ENCODE measurements at places on chromosomes 7 and 10. TPM values are rescaled to one million over a fixed set of nuclear protein-coding genes. Genes with fewer than 3 reads are reported as not detected.

DNA sequence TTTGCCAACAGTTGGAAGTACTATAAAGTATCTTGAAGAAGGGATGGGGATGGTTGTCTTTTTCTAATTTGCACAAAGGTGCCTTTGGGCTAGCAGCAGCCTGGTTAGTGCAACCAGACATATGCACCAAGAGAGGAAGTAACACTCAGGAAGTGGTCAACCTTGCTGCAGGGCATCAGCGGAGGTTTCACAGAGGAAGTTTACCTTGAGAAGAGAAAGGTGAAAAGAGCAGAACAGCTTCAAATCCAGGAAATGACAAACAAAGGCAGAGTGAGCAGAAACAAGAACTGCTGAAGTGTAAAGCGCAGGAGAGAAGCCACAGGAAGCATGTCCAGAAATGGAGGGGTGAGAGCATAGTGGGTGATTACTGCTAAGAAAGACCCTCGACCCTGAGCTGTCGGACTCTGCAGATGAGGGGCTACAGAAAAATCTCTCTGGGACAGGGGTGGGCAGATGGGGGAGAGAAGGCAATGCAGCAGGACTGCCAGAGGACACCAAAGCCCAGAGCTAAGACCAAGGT lies 66.9 kb downstream of the STK17A start:
- no peaks in the 10 kb centered on the region for H3K27me3 ChIP-seq
- H3K4me3 ChIP-seq, result no peak overlapping the region
- peaks cover 23% of the 10 kb centered on the region for H3K4me1 ChIP-seq
- H3K36me3 ChIP-seq, result peaks cover 22% of the 10 kb centered on the region
- DNase-seq, result no peak

GRCh38 chr7:119392-120163 lies 72.8 kb upstream of the FAM20C start:
- no peaks in the 10 kb centered on the region for H3K36me3 ChIP-seq
- DNase-seq, result no peak
- no peak overlapping the region for H3K27ac ChIP-seq
- H3K4me1 ChIP-seq, result peaks cover 32% of the 10 kb centered on the region

DNA sequence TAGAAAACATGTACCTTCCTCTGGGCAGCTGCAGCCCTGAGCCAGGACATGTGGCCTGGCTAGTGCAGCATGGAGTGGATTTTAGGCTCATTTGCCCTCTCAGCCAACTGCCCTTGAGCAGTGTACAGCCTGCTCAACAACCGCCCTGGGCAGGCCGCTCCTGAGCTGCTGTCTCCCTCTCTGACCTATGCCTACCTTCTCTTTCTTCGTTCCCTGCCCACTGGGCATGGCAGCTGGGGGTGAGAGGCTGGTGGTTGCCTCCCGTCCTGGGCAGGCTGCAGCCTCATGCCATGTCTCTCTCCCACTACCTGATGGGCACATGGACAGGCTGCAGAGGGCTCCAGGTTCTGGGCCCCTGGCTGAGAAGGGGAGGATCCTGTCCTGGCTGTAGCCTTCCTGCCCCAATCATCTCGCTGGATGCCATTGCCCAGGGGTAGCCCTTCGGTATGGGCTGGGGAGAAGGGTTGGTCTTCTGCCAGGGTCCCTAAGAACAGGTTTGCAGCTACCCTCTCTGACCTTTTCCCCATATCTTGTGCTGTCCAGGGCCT lies 97.3 kb downstream of the NEURL1 start:
- H3K36me3 ChIP-seq, result no peaks in the 10 kb centered on the region
- no peak overlapping the region for H3K4me3 ChIP-seq
- DNase-seq, result no peak
- no peaks in the 10 kb centered on the region for H3K4me1 ChIP-seq

The ZNF680 gene
- total RNA-seq, result 15.3 TPM

The GAD2 gene
- 0.47 TPM for total RNA-seq

The ERVW-1 gene
- not detected for total RNA-seq

The PIP gene
- total RNA-seq, result not detected

The APBB1IP gene
- total RNA-seq, result not detected
